ENCODE measurements at places on chromosomes 1 and 21.
A peak's percentile ranks its signal among the peaks of the same experiment; 100 is the strongest.

GRCh38 chr1:208682664-208683013, 438.5 kb upstream of the PLXNA2 start:
- DNase-seq: no peak

- no peak for DNase-seq
These were observed 43.3 kb upstream of the PUM1 start for GRCh38 chr1:31108861-31109260.

DNA sequence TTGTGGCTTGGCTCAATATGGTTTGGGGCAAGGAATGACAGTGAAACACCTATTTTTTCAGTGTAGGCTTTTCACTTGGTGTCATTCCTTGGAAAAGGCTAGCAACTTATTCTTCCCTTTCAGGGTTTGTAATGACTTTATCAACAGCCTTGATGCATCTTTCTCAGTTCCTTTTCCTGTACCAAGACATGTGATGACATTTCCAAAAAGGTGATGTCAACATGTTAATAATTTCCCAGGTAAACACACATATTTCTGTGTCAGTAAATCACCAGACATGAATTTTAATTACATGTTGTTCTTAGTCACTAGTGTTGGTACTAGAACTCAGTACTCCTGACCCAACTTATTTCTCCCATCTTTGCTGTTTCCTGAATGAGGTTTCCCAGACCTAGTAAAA, 37.8 kb upstream of the RRP15 start:
- no peak for DNase-seq

DNA sequence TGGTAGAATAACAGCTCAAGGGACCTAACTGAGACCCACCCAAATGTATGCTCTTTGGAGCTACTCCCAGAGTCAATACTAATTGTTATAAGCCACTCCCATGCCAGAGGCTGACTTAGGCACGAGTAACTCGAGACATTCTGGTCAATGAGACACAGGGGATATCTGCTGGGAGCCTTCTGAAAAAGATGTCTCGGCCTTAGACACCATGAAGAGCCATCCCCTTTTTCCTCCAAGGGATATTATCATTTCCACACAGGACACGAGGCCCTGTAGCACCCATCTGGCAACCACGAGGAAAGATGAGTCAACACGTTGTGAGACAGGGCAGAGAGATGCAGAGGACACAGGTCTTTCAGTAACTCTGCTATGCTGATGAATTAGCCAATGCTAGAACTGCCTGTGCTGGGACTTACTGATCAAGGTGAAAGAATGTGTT, 30.7 kb downstream of the ITPKB start:
- peak; percentile 79 for DNase-seq

- peak; percentile 21 for DNase-seq
These were observed 103.6 kb downstream of the RHOU start for GRCh38 chr1:228838717-228839500.

- peak; percentile 54 for DNase-seq
These were observed 33.4 kb upstream of the TENT5B start for GRCh38 chr1:27045973-27046558.

DNA sequence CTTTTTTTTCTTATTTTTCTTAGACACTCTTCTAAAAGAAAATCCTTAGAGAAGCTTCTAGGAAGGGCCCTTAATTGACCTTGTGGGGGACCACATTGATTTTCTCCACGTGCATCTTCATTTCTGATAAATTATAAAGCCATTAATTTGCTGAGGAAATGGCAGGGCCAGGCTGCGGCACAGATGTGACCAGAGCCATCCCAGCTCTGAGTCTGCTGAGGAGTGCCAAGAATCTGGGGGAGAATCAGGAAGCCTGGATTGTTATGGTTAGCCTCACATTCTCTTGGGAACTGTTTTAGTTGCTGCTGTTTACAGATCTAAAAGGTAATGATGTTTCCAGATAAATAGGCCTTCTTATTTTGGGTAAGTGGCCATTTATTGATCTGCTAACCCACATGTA, 16.2 kb downstream of the PROX1 start:
- DNase-seq: no peak

DNA sequence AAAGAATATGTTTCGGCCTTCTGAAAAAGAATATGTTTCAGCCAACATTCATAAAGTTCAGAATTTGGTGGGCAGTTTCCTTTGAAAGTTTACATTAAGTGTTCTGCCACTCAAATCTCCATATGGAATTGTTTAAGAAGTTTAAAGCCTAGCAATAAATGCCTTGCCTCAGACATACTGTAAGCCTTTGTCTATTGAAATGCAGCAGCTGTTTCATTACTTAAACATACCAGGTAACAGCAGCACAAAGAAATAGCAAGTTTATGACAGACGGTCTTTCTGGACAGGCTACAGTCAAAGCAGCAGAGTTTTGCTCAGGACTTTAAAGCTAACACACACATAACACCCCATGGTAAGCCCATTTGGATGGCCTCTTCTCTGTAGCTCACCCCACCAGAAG, 38.5 kb upstream of the C1orf105 start:
- peak; percentile 47 for DNase-seq

DNA sequence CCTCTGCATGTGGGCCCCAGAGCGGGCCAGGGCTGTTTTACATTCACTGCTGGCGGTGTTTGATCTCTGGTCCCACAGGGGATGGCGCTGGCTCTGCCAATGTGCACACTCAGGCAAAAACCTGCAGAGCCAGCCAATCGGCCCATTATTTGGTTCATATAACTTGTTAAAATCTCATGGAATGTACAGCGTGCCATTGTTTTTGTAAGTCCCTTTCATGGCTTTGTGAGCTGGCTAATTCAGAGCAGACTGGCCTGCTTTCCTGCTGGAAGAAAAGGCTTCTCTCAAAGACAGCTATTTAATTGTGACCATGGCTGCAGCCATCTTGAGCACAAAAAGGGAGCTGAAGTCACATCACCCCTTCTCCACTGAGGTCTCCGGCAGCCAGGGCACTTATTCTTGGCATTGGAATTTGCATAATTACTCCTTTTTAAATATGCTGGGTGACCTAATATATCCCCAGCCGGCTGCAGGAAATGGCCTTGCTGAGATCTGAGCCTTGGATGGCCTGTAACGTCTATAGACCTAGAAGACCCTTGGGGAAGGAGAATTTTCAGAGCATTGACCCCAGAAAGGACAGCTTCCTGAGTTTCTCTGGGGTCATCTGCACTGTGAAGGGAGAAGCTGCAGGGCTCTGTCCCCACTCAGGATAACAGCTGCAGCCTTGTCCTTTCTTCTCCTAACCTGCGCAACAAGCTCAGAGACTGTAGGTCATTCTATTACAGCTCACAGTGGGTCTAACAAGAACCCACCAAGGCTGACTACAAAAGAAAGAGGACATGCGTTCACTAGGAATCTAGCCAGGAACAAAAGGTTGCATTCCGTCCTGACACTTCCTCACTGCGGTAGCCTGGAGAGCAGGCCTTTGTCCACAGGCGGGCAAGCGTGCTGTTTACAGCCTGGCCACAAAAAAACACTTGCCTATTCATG, 45.8 kb downstream of the BCAR3 start:
- DNase-seq: no peak

DNA sequence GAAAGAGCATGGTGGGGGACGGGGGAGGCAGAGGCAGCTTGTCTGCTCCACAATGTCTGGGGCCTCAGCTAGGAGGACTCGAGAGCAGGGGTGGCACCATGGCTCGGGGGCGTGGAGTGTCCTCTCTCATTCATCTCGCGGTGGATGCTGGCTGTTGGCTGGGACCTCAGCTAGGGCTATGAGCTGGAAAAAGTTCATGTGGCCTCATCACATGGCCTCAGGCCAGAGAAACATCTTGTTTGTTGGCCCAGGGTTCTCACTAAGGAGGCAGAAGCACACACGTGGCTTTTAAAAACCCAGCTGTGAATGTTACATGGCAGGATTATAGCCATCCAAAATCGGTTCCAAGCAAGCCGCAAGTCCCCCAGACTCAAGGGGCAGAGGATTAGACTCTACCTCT, 6.2 kb upstream of the CENPS start:
- peak; percentile 19 for DNase-seq

GRCh38 chr1:185473186-185473585, 156.1 kb upstream of the IVNS1ABP start:
- peak; percentile 65 for DNase-seq

- DNase-seq: no peak
These were observed 129.6 kb upstream of the ATP1A1 start for GRCh38 chr1:116243333-116244054.

GRCh38 chr21:38447611-38448010, 50.7 kb downstream of the ERG start:
- no peak for DNase-seq

- no peak for DNase-seq
These were observed 218.8 kb downstream of the LMX1A start for GRCh38 chr1:165137551-165138316.

DNA sequence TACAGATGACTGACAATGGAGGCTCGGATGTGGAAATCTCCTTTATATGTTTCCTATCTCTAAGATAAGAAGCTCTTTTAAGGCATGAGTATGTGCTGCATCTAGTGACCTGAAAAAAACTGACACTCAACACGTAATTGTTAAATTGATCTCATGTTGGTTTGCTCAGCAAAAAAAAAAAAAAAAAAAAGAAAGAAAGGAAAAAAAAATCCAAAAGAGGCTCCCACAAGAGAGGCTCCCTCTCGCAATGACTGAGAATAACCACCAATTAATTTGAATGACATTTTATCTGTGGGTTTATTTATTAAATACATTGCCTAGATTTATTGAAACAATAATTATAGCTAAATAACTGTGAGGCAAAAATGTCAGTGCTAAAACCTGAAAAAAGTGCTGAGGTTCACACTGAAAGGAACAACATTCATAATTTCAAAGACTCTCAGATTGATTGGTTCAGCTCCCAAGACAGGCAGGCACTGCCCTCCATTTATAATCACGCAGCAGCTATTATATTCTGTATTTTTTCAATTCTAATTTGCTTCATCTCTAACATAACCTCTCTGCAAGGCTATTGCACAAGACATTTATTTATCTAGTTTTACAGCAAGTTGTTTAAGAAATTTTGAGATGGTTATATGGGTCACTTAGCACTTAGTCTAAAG, 184.5 kb upstream of the TMPRSS15 start:
- DNase-seq: no peak

GRCh38 chr21:24050231-24050630, 1557.0 kb downstream of the MRPL39 start:
- DNase-seq: no peak

- DNase-seq: no peak
These were observed 93.6 kb downstream of the SNRPE start for GRCh38 chr1:203954788-203955552.

- peak; percentile 87 for DNase-seq
These were observed at the start of gene NID1 for GRCh38 chr1:236064674-236065508. Gene NID1, minus strand, starts transcription at chr1:236065090. Its CDS starts 11 bp downstream, at chr1:236065079.

Measured in fibroblast of skin of right biceps (primary cell).